Mucosa of gallbladder (tissue), 1 donor: ENCODE measurements at places on chromosomes 7 and 10. TPM values are rescaled to one million over a fixed set of nuclear protein-coding genes. Genes with fewer than 3 reads are reported as not detected.
A peak's percentile ranks its signal among the peaks of the same experiment; 100 is the strongest.

DNA sequence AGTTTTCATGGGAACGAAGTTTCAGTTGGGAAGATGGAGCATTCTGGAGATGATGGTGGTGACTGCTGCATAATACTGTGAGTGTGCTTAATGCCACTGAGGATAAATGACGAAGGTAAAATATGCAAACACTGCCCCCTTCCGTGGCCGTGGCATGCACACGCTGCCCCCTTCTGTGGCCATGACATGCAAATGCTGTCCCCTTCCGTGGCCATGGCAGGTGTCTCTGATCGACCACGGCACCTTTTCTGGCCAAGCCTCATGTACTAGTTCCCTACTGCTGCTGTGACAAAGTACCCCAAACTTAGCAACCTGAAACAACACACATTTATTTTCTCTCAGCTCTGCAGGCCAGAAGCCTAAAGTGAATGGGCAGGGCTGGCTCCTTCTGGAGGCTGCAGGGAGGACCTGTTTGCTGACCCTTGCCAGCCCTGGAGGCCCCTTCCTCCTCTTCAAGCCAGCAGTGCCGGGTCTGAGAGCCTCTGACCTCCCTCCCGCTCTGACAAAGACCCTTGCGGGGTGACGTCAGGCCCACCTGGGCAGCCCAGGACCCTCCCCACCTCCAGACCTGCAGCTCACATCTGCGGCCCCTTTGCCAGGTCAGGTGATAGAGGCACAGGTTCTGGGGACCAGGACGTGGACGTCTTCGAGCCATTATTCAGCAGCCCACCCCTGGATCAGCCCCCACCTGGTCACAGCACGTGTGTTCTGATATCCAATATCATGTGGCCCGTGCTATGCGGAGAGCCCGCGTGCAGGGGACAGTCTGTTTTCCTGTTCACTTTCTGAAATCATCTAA, 82.0 kb downstream of the MICALL2 start:
- DNase-seq, result no peak

GRCh38 chr7:96304573-96304972, 17.3 kb downstream of the SLC25A13 start:
- no peak for DNase-seq

The COMTD1 gene
- total RNA-seq, result 20.0 TPM

- no peak for DNase-seq
These were observed 18.8 kb downstream of the DNAJC9 start for GRCh38 chr10:73228247-73228646.

DNA sequence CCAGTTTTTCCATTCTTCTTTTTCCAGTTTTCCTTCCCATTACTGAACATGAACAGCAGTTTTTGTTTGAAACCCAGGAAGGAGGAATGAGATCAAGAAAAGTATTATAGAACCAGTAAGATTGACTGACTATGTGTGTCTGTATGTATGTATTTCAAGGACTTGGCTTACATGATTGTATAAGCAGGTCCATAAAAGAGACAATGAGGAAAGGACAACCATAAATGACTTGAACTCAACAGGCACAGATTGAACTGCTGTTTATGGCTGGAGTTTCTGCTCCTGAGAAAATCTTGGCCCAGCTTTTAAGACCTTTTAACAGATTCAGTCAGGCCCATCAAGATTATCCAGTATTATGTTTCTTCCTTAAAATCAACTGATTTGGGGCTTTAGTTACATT, 39.1 kb downstream of the TMEM106B start:
- DNase-seq, result no peak

- no peak for DNase-seq
These were observed 68.1 kb downstream of the PDGFA start for GRCh38 chr7:451255-452225.

DNA sequence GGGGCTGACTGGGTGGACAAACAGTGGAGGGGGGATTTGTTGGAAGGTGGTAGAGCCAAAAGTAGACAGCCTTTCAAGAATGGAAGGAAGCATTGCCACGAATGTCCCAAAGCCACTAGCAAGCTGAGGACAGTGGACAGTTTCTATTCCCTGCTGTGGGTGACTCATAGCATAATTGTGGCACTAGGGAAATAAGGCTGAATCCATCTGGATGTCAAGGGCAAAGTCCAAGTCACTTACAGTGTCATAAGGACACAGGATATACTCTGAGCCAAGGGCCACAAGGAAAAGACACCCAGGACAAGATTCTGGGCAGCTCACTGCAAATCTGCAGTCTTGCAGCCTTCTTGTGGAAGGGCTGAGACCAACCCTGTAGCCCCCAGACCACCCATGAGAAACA, 79.7 kb downstream of the FRMPD2 start:
- peak; percentile 71 for DNase-seq

The KIAA1549 gene
- total RNA-seq, result 5.7 TPM

The OPN1SW gene
- not detected for total RNA-seq

DNA sequence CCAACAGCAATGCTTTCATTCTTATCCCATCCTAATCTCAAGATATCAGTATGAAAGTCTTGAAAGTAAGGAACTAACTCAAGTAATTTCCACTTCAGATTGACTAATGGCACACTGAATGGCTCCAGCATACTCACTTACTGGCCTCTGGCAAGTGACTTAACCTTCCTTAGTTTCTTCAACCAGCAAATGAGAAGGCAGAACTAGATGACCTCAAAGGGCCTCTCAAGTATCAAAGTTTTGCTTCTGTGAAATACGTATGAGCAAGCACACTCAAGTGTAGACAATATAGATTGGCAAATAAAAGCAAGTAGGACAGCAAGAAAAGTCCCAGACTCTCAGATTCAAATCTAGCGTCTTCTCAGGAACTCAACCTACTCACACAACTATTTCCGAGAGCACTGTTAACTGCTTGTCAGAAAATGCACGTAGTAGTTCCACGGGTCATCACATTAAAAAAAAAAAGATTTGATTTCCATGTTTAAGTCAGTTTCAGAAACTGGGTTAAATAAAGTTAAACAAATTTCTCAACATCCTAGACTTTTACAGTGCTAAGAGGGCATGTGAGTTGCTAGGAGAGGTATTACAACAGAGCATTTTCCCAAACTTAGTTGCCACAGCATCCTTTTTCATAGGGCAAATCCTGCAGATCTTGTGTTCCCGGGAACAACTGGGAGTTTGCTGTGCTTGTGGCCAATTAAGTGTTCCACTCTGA, 276.9 kb upstream of the KLF14 start:
- DNase-seq, result no peak

The TSPAN33 gene
- total RNA-seq, result 16.2 TPM

DNA sequence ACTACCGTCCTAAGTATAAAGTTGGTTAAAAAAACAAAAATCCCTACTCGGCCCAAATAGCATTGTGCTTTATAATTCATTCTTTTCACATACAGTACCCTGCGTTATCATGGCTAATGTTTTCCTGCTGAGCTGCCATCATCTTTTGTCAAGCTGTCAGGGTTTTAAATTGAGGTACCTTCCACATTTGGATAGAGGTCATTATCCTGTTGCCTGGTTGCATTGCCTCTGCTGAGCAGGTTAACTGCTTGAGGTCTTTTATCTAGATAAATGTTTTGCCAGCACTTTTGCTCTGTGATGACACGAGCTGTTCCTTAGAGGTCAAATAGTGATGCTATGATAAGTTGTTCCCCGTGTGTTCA, 94.4 kb upstream of the FZD1 start:
- DNase-seq, result no peak

DNA sequence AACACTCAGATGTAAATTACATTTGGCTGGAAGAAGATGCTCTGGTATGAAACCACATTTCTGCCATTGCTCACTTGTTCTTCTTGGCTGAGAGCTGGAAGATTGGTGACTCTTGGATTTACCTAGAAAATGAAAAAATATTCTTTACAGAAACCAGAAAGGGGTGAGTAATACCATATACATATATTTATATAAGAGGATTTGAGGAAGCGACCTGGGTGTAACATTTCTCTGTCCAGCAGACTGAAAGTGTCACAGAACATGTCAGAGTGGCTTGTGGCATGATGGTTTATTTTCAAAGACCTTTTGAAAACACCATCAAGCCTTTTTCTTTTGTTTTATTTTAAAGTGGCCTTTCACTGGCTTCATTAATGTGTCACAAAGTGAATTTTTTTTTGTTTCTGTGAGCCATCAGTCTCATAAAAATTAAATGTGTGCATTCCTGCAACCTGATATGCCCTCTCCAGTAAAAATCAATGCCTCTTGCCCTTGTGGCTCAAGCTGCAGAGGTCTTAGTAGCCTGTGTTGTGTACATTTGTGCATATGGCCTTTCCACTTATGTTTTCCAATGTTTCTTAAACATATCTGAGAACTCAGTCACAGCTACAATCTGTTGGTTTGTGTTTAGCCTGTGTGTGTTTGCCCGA, 23.5 kb downstream of the CREB5 start:
- no peak for DNase-seq

The VENTX gene
- total RNA-seq, result 2.7 TPM

- no peak for DNase-seq
These were observed 185.4 kb downstream of the CACNA2D1 start for GRCh38 chr7:82258181-82258580.

The JCAD gene
- total RNA-seq, result 25.8 TPM

DNA sequence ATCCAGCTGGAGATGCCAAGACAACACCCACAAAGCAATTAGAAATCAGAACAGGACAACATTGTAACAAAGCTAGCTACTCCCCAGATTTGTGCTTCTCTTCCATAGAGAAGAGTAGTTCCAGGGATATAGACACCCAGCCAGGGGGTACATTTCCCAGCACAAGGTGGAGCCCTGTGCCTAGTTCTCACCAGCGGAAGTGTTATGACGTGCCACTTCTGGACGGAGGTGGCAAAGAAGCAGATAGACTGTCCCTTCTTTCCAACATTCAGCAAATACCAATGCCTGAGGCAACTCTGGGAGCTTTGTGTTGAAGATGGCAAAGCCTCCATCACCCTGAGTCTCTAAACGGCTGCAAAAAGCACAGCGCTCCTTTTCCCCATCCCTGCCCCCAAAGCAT, 23.4 kb upstream of the GSAP start:
- peak; percentile 58 for DNase-seq

GRCh38 chr7:121107923-121108498, 119.5 kb downstream of the CPED1 start:
- no peak for DNase-seq

- DNase-seq, result no peak
These were observed 74.3 kb upstream of the GNAI1 start for GRCh38 chr7:80060218-80060806.

The SYT15 gene
- 1.4 TPM for total RNA-seq

DNA sequence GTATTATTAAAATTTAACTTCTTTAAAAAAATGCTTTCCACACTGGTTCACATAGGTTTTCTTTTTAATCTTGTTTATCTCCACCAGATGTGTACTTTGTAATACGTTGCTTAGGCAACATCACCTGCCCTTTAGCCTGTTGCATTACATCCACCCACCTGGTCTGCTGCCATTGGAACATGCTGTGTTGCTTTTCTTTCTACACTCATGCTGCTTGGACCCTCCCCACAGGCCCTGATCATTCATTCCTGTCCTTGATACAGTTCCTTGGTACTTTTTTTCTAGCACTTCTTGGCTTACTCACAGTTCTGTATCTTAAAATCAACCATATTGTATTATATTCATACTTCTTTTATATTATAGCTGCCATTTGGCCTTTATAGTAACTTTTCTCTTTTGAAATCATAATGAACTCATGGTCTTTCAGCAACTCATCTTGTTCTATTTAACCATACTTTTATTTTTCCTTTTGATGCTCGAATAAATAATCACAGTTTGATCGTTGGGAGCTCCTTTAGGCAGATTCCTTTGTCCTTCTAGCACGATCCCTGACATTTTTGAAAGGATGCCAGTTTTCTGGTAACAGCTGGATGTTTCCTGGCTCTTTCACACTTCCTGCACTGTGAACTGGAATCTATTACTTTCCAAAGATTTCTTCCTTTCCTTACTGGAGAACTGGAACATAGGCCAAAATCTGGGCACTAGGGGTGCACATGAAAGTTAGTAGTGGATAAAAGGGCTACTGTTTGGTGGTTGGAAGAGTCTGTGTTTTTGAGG, 125.1 kb downstream of the CDK14 start:
- DNase-seq, result peak; percentile 72

The CPA4 gene
- 0.43 TPM for total RNA-seq

The ZKSCAN5 gene
- 8.0 TPM for total RNA-seq

- no peak for DNase-seq
These were observed 31.4 kb upstream of the CREB3L2 start for GRCh38 chr7:138033241-138033640.

DNA sequence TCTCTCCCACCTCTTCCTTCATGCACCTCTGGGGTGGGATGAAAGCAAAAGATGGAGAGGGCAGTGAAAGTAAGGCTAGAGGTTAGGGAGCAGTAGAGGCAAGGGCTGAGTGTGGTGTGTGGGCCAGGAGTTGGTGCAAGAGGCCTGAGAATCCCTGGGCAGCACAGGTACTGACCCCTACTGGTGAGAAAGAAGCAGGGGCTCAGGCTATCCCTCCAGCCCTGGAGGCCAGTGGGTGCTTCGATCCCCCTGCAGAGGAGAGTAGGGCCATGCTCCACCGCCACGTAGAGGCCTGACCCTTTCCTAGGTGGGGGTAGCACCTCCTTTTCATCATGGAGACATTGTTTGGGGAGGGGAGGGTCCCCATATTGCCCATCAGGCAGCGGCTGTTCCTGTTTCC, 9.8 kb downstream of the CDHR1 start:
- no peak for DNase-seq

The ITPRID1 gene
- total RNA-seq, result 0.43 TPM

DNA sequence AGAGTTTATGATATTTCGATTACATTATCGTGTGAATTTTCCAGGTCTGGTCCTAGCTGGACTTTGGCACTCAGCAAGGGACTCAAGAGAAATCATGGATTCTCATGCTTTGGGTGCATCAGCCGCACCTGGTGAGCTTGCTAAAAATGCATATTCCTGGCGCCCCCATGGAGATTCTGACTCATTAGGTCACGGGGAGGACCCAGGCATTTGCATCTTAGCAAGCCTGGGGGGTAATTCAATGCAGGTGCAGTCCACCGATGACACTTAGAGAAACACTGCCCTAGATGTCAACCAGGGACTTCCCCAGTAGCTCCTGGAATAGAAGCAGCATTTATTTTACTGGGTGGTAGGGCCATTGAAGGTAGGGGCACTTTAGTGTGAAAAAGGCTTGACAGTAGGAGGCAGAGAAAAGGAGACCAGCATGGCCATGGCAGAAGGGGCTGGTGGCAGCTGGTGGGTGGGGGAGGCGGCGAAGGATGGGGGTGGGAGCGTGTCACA, 29.9 kb upstream of the PDCD4 start:
- DNase-seq, result no peak
